Stimulated activated CD4-positive, alpha-beta T cell treated with anti-CD3 and anti-CD28 coated beads, Interleukin-15, amount 100 ng/mL, for 24 hours (primary cell): ENCODE measurements at places on chromosomes 1 and 21.
A peak's percentile ranks its signal among the peaks of the same experiment; 100 is the strongest.

DNA sequence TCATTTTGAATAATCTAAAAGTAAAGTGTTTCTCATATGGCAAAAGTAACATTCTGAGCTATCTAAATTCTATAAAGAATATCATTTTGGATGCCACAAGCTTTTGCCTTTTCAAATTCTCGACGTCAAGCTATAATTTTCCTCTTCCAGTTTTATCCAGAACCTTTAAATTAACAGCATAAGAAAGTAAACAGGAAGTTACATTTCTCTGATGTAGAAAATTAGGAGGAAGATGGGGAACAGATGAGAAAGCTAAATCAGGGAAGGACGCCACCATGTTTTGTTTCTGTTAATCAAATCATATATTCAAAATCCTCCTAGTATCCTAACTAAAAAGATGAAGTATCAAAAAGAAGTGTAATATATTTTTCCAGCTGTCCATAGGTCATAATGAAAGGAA lies 8.8 kb upstream of the CAMSAP2 start:
- no peak for DNase-seq

GRCh38 chr1:8426996-8427395 lies 109.1 kb downstream of the SLC45A1 start:
- DNase-seq = no peak

GRCh38 chr1:221031458-221032203 lies 152.4 kb downstream of the HLX start:
- no peak for DNase-seq

- DNase-seq = no peak
These were observed 118.3 kb downstream of the TM2D1 start for GRCh38 chr1:61606448-61607312.

DNA sequence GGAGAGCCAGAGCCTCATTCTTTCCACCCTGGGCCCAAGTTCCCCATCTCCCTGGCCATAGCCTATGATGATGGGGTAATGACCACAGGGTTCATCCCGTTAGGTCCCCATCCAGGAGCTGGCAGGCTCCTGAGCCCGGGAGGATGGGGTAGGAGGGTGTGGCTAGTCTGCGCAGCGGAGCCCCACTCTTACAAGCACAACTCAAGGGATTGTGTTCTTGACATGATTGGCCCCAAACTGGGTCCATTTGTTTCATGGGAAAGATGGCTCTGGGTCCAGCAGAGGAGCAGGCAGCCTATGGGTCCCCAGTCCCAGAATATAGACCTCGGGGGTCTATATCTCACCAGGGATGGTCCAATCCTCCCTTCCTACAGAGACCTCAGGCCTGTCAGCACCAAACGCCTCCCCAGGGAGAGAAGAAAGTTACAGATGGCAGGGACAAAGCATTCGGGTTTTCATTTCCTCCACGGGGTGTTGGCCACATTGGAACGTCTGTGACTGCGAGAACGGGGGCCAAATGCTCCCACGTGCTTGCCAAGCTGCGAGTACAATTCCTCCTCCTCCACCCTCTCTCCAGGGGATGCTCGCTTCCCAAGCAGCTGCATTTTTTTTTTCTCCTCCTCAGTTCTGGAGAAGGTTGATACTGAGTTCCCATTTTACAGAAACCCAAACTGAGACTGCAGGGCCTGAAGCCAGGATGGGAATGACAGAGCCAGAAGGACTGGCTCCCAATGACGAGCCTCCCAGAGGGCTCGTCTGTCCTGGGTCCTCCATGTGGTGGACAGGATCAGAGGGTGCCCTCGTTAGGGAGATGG lies 71.0 kb downstream of the DHRS3 start:
- DNase-seq = no peak

DNA sequence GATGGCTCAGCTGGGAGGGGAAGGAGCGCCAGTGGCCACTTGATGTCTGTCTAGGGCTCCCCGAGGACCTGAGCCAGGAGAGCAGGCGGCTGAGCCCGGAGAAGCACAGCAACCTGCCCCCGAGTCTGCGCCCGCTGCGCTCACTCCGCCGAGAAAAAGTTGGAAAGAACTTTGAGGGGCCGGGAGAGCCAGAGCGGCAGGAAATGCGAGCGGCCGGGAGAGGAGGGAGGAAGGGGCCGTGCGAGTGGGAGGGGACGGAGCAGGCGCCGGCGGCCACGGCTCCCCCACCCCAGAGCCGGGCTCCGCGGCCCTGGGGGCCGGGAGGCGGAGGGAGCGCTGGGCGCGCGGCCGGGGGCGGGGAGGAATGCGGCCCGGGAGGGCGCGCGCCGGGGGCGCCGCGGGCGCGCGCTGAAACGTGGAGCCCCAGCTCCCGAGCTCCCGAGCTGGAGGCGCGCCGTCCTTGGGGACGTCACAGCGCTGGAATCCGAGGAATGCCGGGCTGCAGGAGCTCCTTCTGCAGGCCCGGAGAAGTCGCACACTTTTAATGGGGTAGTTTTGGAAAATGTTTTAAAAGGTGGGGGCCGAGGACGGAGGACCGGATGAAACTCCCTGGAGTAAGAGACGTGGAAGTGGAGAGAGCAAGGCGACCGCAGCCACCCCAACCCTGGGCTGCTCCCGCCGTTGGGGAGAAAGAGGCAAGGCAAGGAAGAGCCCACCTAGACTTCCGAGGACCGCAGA lies at the start of gene PTPN14:
PTPN14 (minus strand) TSS at position 167 of the 738 bp plus-strand sequence. CDS start 86,799 bp downstream, outside the sequence.
- peak; percentile 33 for DNase-seq
